Parietal lobe (tissue), 2 donors: ENCODE measurements at places on chromosomes 5 and 9. TPM values are rescaled to one million over a fixed set of nuclear protein-coding genes. Genes with fewer than 3 reads are reported as not detected.

Gene SHISAL2B
- not detected for total RNA-seq

Gene FABP6
- 2.8 TPM for total RNA-seq

Gene PHYHD1
- total RNA-seq, result 1.9 TPM

Gene SEMA5A
- 13.1 TPM for total RNA-seq

Gene SETX
- 114 TPM for total RNA-seq

Gene KIAA0825
- 44.8 TPM for total RNA-seq

Gene CDC20B
- 0.31 TPM for total RNA-seq

Gene RNF130
- total RNA-seq, result 191 TPM

Gene PCDHGC3
- 62.3 TPM for total RNA-seq

Gene FAM81B
- total RNA-seq, result not detected

Gene WDR38
- not detected for total RNA-seq

Gene KCNV2
- total RNA-seq, result not detected

Gene SOWAHA
- total RNA-seq, result 3.1 TPM

Gene F2R
- total RNA-seq, result 34.7 TPM

Gene TMED9
- 24.4 TPM for total RNA-seq

Gene PPP1R26
- 38.8 TPM for total RNA-seq

Gene GPR150
- total RNA-seq, result not detected
